A549 treated with GW870086 at 1 μM for 4 hours (cell line): ENCODE measurements at places on chromosomes 2 and 18. TPM values are rescaled to one million over a fixed set of nuclear protein-coding genes. Genes with fewer than 3 reads are reported as not detected.

The ACTR3 gene
- 199 to 301 TPM (median 244 TPM) in 5 replicates for total RNA-seq

The FAM228A gene
- not detected in 5 replicates for total RNA-seq

The PLEKHM3 gene
- 1.6 to 2.8 TPM (median 2.6 TPM) in 5 replicates for total RNA-seq

The FKBP7 gene
- total RNA-seq = 7.9 to 11.9 TPM (median 9.7 TPM) in 5 replicates

The TEX44 gene
- not detected in 5 replicates for total RNA-seq

The PLEKHA3 gene
- total RNA-seq = 7.9 to 18.9 TPM (median 15.9 TPM) in 5 replicates

The ALPP gene
- total RNA-seq = 4.4 to 5.3 TPM (median 4.8 TPM) in 5 replicates
